ENCODE measurements at places on chromosomes 6 and 20.
A peak's percentile ranks its signal among the peaks of the same experiment; 100 is the strongest.

DNA sequence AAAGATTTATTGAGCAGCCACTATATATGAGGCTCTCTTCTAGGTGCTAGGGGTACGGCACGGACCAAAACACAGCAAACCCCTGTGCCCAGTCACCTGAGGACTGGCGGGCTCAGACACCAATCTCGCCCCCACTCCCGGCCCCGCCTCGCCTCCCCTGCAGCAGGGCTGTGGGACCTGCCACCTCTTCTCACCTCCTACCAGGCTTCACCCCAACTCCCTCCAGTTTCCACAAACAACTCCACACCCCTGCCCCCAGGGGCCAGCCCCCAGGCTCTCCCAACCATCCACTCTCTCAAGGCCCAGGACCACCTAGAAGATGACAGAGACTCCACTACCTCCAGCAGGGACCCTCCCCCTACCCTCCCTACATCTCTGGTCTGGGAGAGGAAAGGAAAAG, 6.5 kb downstream of the TFEB start:
- DNase-seq, result no peak

DNA sequence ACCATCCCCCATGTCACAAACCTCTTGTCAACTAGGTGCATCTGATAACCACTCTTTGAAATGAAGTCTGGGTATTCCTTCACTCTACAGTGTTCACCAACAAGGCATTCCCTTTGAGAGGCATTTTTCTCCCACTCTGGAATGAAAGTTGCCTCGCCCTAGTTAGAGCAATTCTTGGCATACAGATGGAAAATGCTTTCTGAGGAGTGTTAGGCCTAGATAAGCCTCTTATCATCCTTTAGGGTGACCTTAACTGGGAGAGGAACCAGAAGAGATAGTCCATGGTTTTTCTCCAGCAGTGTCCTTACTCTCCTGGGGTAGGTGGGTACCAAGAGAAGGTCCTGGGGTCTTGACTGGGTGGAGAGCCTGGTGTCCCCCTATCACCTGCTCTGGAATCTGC, 14.8 kb downstream of the CLIC5 start:
- DNase-seq, result no peak

- DNase-seq, result no peak
These were observed 12.7 kb downstream of the SLA2 start for GRCh38 chr20:36633285-36633772.

GRCh38 chr20:49541733-49542513, 26.0 kb downstream of the PTGIS start:
- peak; percentile 67 for DNase-seq

- DNase-seq, result no peak
These were observed 18.8 kb downstream of the ZFAND3 start for GRCh38 chr6:37838219-37838921.

DNA sequence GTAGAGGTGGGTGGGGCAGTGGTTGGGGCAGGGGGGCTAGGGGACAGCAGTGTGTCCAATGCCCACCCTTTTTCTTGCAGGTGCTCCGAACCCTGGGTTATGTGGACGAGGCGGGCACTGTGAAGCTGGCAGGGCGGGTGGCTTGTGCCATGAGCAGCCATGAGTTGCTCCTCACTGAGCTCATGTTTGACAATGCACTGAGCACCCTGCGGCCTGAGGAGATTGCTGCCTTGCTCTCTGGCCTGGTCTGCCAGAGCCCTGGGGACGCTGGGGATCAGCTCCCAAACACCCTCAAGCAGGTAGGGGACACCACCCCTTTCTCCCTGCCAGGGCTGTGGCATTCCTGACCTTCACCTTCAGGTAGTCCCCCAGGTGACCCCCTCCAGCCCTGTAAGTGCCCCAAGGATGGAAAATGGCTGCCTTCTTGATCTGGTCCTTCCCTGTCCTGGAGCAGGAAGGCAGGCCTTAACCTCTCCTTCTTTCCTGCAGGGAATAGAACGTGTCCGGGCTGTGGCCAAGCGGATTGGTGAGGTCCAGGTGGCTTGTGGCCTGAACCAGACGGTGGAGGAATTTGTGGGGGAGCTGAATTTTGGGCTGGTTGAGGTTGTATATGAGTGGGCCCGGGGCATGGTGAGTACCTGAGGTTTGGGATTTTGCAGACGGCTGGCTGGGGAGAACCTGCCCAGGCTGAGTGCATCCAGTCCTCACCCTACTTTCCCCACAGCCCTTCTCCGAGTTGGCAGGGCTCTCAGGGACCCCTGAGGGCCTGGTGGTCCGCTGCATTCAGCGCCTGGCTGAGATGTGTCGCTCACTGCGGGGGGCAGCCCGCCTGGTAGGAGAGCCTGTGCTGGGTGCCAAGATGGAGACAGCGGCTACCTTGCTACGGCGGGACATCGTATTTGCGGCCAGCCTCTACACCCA, 2.9 kb downstream of the DXO start:
- no peak for DNase-seq

DNA sequence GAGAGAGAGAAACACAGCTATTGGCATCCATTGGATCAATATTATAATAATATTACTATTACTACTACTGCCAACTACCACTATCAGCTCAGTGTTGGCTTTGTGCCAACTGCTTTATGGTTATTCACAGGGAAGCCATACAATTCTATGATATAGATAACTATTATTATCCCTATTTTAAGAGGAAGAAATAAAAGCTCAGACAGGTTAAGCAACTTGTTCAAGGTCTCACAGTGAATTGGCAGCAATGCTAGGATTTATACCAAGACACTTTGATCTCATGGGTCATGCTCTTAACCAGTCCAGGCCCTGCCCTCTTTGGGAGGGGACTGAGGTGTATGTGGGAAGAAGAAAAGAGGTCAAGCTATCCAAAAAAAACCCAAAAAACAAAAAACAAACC, 82.0 kb upstream of the TRAF3IP2 start:
- DNase-seq, result no peak

DNA sequence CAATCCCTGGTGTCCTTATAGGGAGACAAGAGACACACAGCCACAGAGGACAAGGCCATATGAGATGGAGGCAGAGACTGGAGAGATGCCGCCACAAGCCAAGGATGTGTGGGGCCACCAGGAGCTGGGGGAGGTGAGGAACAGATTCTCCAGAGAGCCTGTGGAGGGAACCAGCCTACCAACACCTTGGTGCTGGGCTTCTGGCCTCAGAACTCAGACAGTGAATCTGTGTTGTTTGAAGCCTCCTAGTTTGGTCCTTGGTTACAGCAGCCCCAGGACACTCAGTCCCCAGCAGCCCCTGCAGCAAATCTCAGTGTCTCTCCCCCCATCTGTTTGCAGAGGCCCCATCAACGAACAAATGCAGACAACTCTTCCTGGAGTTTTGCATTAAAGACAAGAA, 73.2 kb upstream of the BHLHE23 start:
- no peak for DNase-seq

GRCh38 chr6:135176464-135176863, 4.6 kb upstream of the MYB start:
- DNase-seq, result no peak

DNA sequence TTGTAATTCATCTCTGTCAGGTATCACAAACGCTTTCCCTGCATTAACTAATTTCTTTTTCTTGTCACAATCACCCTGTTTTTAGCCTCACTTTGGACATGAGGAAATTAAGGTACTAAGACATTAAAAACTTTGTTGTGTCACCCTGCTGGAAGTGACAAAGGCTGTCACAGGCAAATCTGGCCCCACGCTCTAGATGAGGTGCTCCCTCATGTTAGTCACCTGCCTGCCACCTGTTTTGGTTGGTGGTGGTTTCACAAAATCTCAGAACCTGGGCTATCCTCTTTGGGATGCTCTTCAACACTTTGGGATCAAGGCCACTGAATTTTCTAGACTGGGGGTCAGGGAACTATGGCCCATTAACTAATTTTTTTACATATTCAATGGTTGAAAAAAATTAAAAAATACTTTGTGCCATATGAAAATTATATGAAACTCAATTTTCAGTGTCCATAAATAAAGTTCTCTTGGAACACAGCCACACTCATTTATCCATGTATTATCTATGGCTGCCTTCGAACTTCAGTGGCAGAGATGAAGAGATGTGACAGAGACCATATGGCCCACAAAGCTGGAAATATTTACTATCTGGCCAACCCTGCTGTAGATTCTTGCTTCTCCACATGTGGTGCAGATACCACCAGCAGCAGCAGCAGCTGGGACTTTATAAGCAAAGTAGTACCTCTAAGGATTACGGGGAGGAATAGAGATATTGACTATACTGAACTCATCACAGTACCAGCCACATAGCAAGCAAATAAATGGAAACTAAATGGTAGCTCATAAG, 16.1 kb upstream of the TNFAIP3 start:
- DNase-seq, result no peak

- no peak for DNase-seq
These were observed 76.8 kb downstream of the SASH1 start for GRCh38 chr6:148419430-148419829.

DNA sequence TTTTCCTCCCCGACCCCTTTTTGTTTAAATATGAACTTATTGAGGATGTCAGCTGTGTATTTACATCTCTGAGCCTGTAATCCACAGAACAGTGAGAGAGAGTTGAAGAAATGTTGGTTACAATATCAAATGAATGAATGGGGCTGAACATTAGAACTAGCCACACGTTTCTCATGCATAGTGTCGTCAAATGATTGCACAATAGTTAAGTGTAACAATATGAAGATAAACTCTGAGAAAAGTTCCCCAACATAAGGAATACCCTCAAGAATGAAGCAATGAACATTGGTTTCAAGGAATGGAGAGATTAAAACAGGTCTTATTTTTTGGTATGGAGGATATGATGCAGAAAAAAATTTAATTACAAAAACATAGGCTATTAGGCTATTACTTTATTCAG, 100.5 kb upstream of the DTNBP1 start:
- no peak for DNase-seq

GRCh38 chr20:58969439-58969838, 11.6 kb upstream of the NELFCD start:
- DNase-seq, result no peak

GRCh38 chr6:109373331-109373730, 8.9 kb downstream of the CD164 start:
- DNase-seq, result no peak

DNA sequence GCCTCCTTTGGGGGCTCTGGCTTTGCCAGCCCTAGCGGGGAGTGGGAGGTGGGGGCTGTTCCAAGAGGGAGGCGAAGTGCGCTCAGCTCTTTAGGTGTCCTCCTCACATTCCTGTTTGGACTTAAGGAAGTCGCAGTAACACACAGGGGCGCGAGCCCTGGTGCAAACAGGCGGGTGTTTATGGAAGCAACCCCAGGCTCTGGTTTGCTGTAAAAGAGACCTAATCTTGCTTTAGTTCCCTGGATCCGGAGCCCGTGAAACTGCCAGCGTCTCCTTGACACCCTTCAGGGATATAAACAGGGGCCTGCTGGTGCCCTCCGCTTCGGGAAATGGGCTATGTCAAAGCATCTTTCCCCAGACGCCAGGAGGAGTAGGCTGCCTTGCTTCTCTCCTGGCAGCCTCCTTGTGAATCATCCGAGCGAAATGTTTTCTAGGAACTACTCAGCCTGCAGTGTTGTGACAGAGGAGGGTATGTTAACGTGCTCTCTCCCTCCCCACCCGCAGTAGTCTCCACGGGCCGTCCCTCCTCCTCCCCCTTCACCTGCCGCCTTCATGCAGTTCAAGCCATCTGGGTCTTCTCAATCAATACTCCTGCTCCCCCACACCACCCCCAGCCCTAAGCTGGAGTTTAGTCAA, 168.0 kb upstream of the LRFN2 start:
- DNase-seq, result peak; percentile 86

- no peak for DNase-seq
These were observed 26.1 kb upstream of the IPCEF1 start for GRCh38 chr6:154382740-154383139.

- no peak for DNase-seq
These were observed 22.5 kb upstream of the IRAK1BP1 start for GRCh38 chr6:78844899-78845298.

- peak; percentile 44 for DNase-seq
These were observed at the start of gene UNC5CL for GRCh38 chr6:41039060-41039998. UNC5CL (minus strand) TSS chr6:41039221; CDS start chr6:41035074, 4,147 bp downstream.

DNA sequence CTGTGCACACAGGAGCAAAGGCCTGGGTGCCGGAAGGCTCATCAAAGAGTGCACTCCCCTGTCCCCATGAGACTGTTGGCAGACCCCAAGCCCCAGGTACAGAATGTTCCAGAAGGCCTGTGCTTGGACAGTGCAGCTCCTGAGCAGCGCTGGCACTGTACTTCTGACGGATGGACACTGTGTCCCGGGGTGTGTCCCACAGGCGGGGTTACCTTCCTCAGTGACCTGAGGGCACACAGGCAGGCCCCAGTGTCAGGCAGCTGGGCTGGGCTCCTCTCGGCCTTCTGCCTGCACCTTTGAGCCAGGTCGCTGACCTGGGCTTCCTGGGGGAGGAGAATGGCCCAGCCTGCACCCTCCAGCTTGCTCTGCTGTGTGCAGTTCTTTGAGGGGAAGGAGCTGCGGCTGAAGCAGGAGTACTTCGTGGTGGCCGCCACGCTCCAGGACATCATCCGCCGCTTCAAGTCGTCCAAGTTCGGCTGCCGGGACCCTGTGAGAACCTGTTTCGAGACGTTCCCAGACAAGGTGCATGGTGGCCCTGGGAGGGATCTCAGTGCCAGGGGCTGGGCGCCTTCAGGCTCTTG, 30.1 kb downstream of the PYGB start:
- no peak for DNase-seq

DNA sequence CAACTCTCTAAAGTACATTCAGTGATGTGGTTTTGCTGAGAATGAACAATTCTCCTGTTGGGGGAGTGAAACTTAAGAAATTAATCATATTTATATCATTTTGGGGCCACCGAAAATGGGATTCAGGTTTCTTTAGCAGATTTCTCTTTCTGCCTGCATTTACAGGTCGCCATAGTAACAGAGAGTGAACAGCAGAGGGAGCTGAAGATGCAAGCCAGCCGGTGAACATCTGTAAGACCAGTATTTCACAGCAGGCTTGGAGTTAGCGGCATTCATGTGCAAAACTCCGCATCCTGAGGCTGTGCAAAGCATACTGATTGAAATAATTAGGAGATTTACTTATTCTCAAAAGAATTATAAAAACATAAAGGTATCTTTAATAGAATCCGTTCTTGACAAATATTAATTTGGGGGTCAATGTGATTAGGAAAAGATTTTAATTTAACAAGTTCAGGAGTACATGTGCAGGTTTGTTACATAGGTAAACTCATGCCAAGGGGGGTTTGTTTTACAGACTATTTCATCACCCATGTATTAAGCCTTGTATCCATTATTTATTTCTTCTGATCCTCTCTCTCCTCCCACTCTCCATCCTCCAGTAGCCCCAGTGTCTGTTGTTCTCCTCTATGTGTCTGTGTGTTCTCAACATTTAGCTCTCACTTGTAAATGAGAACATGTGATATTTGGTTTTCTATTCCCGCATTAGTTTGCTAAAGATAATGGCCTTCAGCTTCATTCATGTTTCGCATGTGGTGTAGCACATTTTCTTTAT, 17.8 kb upstream of the HSF2 start:
- peak; percentile 63 for DNase-seq

- DNase-seq, result no peak
These were observed 36.2 kb downstream of the BMP7 start for GRCh38 chr20:57230247-57230646.

Measured in AG08396 (cell line).